ENCODE measurements at places on chromosomes 12 and 14.

DNA sequence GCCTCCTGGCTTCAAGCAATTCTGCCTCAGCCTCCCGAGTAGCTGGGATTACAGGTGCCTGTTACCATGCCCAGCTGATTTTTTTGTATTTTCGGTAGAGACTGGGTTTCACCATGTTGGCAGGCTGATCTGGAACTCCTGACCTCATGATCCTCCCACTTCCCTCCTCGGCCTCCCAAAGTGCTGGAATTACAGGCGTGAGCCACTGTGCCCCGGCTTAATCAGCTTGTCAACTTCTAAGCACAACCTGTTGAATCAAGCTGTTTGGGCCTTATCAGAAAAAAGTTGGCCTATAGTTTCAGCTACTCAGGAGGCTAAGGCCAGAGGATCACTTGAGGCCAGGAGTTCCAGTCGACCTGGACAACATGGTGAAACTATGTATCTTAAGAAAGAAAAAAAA, 7.9 kb downstream of the MARK3 start:
- no peak for DNase-seq

GRCh38 chr12:123200414-123200813, 32.5 kb downstream of the MPHOSPH9 start:
- no peak for DNase-seq

DNA sequence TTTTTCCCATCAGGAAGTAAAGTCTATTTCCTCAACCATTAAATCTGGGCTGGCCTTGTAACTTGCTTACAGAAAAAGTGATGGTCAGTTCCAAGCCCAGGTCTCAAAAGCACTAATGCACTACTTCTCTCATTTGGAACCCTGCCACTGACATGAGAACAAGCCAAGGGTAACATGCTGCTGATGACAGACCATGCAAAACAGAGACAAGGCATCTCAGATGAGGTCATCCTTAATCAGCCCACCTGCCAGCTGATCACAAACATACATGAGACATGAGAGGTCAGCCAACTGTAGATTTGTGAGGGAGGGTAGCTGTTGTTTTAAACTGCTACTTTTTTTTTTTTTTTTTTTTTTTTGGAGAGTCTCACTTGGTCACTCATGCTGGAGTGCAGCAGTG, 16.2 kb downstream of the TWF1 start:
- DNase-seq = peak; percentile 54

DNA sequence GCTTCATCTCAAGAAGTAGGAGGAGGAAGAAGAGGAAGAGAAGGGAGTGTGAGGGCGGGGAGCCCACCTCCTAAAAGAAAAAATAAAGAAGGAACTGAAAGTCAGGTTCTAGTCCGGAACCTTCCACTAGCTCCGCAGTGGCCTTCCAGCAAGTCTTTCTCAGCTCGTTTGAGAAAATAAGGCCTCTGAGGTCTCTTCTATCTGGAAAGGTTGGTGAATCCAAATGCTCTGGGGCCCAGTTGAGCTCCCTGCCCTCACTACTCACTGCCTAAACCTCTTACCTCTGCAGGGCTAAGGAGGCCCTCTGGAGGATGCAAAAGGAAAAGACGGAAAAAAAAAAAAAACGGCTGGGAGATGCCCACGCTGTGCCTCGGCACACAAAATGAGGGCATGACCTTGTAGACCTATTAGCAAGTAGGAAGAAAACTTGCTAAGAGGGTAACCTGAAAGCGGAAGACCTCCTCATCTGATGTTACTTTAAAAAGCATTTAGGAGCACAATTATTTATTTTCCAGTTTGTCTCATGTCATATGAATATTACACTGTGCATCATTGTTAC, 35.9 kb downstream of the FBLN5 start:
- peak; percentile 38 for DNase-seq
